HFFc6 (cell line): ENCODE measurements at places on chromosomes 16 and 17. TPM values are rescaled to one million over a fixed set of nuclear protein-coding genes. Genes with fewer than 3 reads are reported as not detected.

DNA sequence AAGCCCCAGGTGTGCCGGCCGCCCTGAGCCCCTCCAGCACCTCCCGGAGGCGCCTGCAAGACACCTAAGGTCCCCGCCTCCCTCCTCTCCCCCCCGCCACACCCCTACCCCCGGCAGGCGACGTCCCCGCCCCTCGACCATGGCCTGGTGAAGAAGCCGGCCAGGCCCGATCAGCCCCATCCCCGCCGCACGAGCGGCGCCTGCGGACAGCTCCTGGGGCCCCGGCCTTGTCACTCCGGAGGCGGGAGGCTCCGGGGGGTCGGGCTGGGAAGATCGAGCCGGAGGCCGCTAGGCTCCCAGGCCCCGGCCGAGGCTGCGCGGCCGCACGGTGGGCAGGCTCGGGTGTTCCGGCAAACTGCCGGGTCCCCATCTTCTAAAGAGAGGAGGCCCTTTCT, 405 bp upstream of the ACE start:
- H3K4me1 ChIP-seq, result peaks cover 19% of the 10 kb centered on the region
- DNase-seq, result no peak
- peak overlapping the region; percentile 39; the same call in 1 of the 2 replicates for H3K4me3 ChIP-seq
- no peak overlapping the region for H3K27ac ChIP-seq
- peaks cover 13% of the 10 kb centered on the region for H3K27me3 ChIP-seq

DNA sequence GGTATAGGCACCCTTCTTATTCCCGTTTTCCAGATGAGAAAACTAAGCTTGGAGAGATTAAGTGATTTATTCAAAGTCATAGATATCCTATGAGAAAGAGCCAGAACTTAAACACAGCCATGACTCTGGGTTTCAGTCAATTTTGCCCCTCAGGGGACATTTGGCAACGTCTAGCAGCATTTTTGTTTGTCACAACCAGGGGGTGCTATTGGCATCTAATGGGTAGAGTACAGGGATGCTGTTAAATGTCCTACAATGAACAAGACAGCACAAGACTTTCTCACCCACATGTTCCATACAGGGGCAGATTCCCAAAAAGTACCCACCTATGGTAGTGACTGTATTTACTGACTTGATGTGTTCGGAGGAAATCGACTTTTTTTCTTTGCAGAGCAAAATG, 4.8 kb upstream of the SHISA9 start:
- H3K4me1 ChIP-seq, result peaks cover 5% of the 10 kb centered on the region; the same call in 1 of the 2 replicates
- DNase-seq, result peak; percentile 50
- no peaks in the 10 kb centered on the region for H3K36me3 ChIP-seq
- H3K27me3 ChIP-seq, result peaks cover 24% of the 10 kb centered on the region
- no peak overlapping the region for H3K4me3 ChIP-seq

GRCh38 chr16:56689171-56689570, 6.9 kb downstream of the MT1X start:
- peaks cover 7% of the 10 kb centered on the region for H3K36me3 ChIP-seq
- H3K4me3 ChIP-seq, result no peak overlapping the region
- H3K27ac ChIP-seq, result no peak overlapping the region
- peaks cover 26% of the 10 kb centered on the region for H3K4me1 ChIP-seq

GRCh38 chr17:42819939-42820535, 4.0 kb downstream of the BECN1 start:
- peaks cover 54% of the 10 kb centered on the region for H3K36me3 ChIP-seq
- H3K27ac ChIP-seq, result peak overlapping the region; percentile 55
- DNase-seq, result peak; percentile 56
- H3K27me3 ChIP-seq, result peaks cover 2% of the 10 kb centered on the region

DNA sequence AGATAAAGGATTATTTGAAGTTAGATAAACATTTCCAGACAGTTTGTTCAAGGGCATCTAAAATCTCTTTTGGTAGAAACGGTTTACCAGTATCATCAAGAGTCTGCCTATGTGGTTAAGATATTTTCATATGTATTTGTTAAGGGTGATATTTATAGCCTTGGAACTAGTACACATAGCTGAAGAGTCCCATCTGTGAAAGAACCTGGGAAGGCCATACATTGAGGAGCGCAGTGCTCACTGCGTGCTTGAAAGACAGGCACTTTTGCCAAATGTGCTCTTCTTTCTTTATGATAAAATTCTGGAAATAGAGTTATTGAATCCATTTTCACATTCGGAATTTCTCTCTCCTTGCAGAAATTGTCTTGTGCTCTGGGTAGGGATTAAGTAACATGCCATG, 7.7 kb downstream of the IGSF6 start:
- no peak for DNase-seq
- H3K4me3 ChIP-seq, result no peak overlapping the region
- no peaks in the 10 kb centered on the region; the same call in 1 of the 2 replicates for H3K36me3 ChIP-seq
- H3K27me3 ChIP-seq, result no peaks in the 10 kb centered on the region; the same call in 1 of the 2 replicates

- peaks cover 4% of the 10 kb centered on the region for H3K27me3 ChIP-seq
- no peak overlapping the region for H3K27ac ChIP-seq
- H3K36me3 ChIP-seq, result peaks cover 21% of the 10 kb centered on the region
- peaks cover 16% of the 10 kb centered on the region for H3K4me1 ChIP-seq
- H3K4me3 ChIP-seq, result no peak overlapping the region
- DNase-seq, result peak; percentile 27
Observed at GRCh38 chr16:57045694-57046381, 46.5 kb upstream of the CPNE2 start.

DNA sequence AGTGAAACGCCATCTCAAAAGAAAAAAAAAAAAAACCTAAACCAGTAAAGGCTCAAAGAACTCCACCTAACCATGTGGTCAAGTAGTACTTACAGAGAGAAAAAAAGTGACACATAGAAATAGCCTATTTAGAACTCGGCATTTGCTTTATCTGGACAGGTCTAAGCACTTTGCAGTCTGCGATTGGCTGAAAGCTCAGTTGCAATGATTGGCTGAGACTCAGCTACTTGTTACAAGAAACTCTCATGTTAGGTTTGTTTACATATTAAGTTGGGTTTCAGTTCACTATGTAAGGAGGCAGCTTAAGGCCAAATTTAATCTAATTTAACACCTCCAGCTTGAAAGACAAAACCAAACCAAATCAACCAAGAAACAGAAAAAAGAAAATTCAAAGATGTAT, 19.1 kb downstream of the ABCC3 start:
- no peak overlapping the region for H3K27ac ChIP-seq
- no peak for DNase-seq
- no peaks in the 10 kb centered on the region for H3K36me3 ChIP-seq
- H3K4me3 ChIP-seq, result no peak overlapping the region

- H3K4me3 ChIP-seq, result no peak overlapping the region
- H3K27ac ChIP-seq, result no peak overlapping the region
- no peaks in the 10 kb centered on the region; the same call in none of the 2 replicates for H3K27me3 ChIP-seq
Observed at GRCh38 chr16:59988591-59988990, 1254.5 kb upstream of the GOT2 start.

GRCh38 chr16:87850009-87851006, 19.0 kb downstream of the SLC7A5 start:
- H3K36me3 ChIP-seq, result peaks cover 4% of the 10 kb centered on the region
- no peak overlapping the region; the same call in 1 of the 2 replicates for H3K27ac ChIP-seq
- H3K4me1 ChIP-seq, result peaks cover 26% of the 10 kb centered on the region
- no peak overlapping the region for H3K4me3 ChIP-seq
- no peak for DNase-seq

DNA sequence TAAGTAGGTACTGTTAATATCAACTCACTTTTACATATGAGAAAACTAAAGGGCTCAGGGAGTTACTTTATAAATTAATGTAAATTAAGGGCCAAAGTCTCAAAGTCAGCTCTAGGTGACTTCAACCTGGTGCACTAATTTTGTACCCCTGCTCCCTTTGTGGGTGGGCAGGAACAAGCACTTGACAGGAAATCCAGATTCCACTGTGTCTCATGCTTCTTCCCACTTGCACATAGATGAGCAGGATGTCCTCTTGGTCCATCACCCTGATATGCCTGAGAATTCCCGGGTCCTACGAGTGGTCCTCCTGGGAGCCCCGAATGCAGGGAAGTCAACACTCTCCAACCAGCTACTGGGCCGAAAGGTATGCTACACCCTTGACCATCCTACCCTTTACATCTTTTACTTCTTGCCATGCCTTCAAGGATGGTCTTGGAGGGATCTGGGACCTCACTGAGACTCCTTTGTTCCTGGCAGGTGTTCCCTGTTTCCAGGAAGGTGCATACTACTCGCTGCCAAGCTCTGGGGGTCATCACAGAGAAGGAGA, 1.3 kb downstream of the ERAL1 start:
- H3K27ac ChIP-seq, result no peak overlapping the region
- 0 out of 2 replicates have a peak, but pooled peaks cover 13% of the 10 kb centered on the region for H3K4me1 ChIP-seq
- peak overlapping the region; percentile 90 for H3K4me3 ChIP-seq

The PEMT gene
- total RNA-seq, result 44.3 and 47.0 TPM in 2 replicates

The CMTM2 gene
- total RNA-seq, result not detected in 3 replicates

The ERN1 gene
- total RNA-seq, result 6.1 to 14.6 TPM (median 12.8 TPM) in 3 replicates

The SLC12A3 gene
- not detected in 2 replicates for total RNA-seq

The RBBP6 gene
- 25.4 to 28.6 TPM (median 25.5 TPM) in 3 replicates for total RNA-seq

The ATP2C2 gene
- total RNA-seq, result not detected in 3 replicates

The KRTAP4-6 gene
- not detected in 3 replicates for total RNA-seq

The NKD1 gene
- 0.03 TPM in 1 of 3 replicates, not detected in the others for total RNA-seq

The HOXB6 gene
- total RNA-seq, result not detected in 3 replicates
